CD4-positive, alpha-beta T cell treated with Interleukin-12 subunit alpha and Interleukin-12 subunit beta, for 1 hour (primary cell): ENCODE measurements at places on chromosomes 5 and 9.
A peak's percentile ranks its signal among the peaks of the same experiment; 100 is the strongest.

- no peak for DNase-seq
Observed at GRCh38 chr9:38391278-38392118, 1.0 kb upstream of the ALDH1B1 start.

GRCh38 chr5:3364941-3365340, 230.7 kb upstream of the IRX1 start:
- DNase-seq, result no peak

- DNase-seq, result peak; percentile 42
Observed at GRCh38 chr5:157459715-157460599, at the start of gene NIPAL4. Gene NIPAL4, plus strand, starts transcription at chr5:157460213. Its CDS starts 108 bp downstream, at chr5:157460321.

DNA sequence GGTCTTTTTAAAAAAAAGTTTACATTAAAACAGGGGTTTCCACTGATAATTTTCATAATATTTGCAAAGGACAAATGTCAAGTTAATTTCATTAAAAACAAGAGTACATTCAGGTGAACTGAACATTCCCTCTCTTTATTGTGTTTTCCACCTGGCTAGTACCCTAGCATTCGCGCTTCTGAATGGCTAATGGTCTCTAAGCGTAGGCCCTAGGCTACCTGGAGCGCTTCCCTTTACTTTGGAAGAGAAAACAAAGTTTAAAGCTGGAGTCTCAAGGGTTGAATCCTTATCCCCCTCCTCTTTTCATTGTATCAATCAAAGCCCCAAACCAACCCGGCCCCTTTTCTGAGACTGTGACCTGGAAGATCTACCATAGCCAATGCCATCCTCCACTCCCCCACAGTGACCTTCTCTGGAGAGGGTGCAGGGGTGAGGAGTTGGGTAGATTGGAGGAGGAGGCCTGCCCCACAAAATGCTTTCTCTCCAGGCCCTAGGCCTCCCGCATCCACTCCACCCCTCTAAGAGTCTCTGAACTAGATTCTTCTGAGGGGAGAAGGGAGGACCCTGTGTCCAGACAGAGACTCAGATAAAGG, 73.3 kb upstream of the TBCA start:
- no peak for DNase-seq

- DNase-seq, result no peak
Observed at GRCh38 chr5:11909471-11909870, 5.2 kb upstream of the CTNND2 start.

DNA sequence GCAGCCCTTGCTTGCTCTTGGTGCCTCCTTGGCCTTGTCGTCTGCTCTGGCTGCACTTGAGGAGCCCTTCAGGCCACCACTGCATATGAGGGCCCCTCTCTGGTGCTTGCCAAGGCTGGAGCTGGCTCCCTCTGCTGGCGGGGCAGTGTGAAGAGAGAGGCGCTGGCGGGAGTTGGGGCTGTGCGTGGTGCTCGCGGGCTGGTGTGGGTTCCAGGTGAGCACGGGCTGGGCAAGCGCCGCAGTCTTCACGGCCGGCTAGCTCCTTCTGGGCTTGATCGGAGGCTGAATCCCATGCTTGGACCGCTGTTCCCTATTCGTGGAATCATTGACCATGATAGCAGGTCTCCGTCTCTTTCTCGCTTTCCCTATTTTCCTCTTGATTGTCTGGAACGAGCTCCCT, 56.5 kb downstream of the XRCC4 start:
- no peak for DNase-seq

DNA sequence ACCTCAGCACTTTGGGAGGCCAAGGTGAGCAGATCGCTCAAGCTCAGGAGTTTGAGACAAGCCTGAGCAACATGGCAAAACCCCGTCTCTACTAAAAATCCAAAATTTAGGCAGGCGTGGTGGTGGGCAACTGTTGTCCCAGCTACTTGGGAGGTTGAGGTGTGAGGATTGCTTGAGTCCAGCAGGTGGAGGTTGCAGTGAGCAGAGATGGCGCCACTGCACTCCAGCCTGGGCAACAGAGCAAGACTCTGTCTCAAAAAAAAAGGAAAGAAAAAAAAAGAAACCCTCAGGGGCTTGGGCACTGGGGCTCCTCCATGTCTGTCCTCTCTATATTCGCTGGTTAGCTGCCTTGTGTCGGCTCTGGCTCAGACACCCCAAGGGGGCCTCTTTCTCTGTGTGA, 10.9 kb upstream of the PPP2CA start:
- no peak for DNase-seq

DNA sequence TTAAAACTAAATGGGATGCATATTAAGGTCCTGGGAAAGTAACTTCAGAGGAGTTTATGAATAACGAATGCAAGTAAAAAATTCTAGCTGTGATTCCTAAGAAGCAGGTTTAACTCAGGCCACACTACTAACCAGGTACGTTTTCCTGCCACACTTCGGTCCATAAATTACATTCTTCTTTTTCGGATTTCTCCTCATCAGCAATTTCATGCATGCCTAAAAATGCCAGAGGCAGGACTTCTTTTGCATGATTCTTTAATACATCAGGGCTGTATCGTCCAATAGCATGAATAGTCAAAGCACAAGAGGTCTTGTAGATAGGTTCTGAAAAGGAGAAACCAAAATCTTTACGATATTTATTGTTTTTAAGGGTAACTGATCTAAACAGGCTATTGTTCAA, 42.3 kb upstream of the OR2K2 start:
- DNase-seq, result no peak

GRCh38 chr5:121762426-121762825, 89.3 kb upstream of the FTMT start:
- DNase-seq, result no peak

- DNase-seq, result no peak
Observed at GRCh38 chr9:132854832-132855231, 23.3 kb downstream of the AK8 start.

- DNase-seq, result no peak
Observed at GRCh38 chr5:71948206-71948605, 159.1 kb upstream of the MAP1B start.

GRCh38 chr5:62536783-62537182, 41.8 kb upstream of the LRRC70 start:
- DNase-seq, result no peak

DNA sequence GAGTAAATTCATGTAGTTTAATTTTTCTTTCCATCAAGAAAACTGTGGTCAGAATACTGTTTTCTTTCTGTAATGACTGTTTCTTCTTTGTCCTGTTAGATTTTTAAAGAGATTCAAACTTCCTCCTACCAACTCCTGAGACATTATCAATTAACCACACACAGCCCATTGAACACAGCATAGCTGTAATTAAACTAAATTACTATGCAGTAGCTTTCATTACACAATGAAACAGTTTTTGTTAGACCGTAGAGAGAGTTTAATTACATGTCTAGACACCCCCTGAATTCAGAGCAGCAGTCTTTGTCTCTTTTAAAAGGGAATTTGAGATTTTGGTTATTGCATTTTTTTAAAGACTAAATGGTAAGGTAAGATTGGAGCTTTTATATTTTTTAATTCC, 77.5 kb downstream of the STARD4 start:
- no peak for DNase-seq

GRCh38 chr9:136837146-136837855, 5.0 kb upstream of the AJM1 start:
- no peak for DNase-seq

- no peak for DNase-seq
Observed at GRCh38 chr5:176630681-176631222, 277 bp downstream of the EIF4E1B start.

DNA sequence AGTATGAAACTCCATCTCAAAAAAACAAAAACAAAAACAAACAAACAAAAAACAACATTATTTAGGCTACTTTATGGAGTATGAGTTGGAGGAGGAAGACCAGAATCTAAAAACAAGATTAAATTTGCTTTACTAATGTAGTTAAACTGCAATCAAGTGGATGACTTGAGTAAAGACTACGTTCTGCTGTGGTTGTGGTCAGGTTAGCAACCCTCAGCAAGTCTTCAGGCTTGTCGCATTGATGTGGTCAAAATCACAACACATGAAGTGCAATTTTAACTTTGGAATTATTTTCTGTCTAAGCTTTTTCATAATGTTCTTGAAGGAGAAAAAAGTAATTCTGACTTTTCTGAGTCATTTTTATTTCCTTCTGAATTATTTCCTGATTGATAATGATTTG, 43.1 kb downstream of the PDE6A start:
- DNase-seq, result no peak

DNA sequence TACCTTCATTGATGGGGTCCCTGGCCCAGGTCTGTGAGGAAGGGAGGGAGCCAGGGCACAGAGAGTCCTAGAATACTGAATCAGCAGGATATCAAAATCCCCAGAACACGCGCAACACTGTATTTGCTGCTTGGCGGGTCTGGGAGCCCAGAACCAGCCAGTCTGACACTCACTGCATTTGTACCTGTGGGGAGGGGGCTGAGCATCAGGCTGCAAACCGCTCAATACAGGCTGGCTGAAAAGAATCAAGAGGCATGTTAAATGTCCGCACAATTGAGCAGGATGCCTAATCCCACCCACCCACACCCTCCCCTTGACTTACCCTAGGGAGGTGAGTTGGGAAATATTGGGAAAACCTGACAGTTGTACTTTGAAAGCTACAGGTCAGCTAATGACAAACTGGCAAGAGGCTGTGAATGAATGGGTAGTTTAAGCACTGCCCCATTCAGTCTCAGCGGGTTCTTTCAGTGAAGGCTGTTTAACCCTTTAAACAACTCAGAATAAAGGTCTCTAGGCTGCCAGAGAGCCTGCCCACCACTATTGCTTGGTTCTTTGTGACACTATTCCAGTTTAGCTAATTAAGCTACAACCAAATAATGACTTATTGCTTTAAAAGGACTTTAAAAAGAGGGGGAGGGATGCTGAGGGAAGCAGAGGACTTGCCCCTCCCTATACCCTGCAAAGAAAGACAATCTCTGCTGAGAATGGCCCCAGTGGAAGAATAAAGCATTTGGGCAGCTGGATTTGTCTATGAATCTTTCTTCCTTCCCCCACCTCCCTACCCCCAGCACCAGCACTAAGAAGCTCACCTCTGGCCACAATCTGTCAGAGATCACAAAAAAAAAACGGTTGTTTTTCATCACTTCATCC, 5.0 kb downstream of the SPRY4 start:
- DNase-seq, result no peak

DNA sequence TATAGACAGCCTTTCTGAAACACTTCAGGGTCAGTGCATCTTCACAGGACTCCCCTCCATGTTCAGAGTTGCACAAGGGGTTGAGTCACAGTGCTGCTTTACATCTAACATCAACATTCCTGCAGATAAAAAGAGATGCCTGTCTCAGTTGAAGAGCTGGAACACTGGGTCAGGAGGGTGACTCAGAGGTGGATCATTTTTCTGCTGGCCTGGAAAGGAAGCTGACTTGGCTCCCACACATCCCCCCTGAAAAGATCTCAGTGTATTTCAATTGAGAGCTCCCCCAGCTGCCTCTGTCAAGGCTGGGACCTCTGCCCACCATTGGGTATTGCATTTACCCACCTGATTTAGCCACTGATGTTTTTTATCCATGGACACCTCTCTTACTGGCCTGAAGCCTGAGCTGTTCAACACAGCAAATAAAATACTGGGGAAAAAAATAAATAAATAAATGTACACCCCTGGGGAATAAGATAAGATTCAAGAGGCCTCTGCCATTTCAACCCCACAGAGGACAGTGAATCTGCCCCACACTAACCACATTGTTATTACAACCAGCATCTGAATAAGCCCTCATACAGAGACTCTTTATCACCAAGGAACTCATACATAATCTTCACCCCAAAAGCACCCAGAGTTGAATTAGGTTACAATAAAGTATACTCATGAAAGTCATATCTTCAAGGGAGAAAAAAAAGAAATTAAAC, 716.4 kb downstream of the SEMA5A start:
- DNase-seq, result no peak

DNA sequence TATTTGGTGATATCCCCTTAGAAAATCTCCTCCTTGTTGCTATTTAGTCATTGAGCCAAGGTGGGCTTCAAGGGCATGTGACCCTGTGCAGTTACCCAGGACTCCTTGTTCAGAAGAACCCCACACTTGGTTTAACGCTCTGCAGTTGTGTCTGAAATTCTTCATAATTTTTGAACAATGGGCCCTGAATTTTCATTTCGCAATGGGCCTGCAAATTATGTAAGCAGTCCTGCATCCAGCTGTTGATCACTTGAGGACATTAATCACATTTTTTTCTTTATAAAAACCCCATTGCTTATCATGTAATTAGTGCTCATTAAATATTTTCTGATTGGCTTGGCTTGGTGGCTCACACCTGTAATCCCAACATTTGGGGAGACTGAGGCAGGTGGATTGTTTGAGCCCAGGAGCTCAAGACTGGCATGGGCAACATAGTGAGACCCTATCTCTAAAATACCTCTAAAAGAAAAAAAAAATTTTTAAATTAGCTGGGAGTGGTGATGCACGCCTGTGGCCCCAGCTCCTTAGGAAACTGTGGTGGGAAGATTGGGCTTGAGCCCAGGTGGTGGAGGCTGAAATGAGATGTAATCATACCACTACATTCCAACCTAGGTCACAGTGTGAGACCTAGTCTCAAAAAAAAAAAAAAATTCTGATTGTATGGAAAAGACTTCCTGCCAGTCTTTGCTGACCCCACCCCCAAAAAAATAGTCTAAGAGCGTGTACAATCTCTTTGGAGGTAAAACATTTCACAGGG, 194.2 kb upstream of the HAPLN1 start:
- no peak for DNase-seq
